CD4-positive, alpha-beta T cell treated with Interleukin-10 for 1 hour (primary cell): ENCODE measurements at places on chromosomes 5 and 9.
A peak's percentile ranks its signal among the peaks of the same experiment; 100 is the strongest.

GRCh38 chr9:90915693-90916092 lies 114.1 kb downstream of the SYK start:
- no peak for DNase-seq

DNA sequence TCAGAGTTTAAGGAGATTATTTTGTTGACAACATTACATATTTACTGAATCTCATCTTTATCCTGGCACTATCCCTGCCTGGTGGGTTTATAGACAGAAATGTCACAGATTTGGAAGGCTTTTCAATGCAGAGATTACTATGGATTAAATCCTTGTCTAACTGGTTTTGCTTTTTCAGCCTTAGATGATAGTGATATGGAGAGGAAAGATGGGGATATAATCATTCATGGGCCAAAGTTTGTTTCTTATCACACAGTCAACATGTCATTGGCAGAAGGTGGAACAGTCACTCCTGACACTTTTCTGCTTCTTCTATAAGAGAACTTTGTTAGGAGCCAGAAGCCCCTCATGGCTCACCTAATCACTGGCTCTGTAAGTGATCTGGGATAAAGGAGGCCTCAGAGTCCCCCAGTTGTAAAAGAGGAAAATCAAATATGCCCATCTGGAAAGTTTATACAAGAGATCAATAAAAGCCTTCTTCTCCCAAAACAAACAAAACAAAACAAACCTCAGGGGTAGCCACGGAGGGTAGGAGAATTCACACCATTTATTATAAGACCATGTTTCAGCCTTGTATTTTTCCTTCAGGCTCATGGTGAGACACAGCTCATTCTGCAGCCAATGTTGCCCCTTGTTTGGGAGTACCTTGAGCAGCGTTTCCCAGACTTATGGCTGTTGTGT lies 101.2 kb downstream of the PCSK1 start:
- DNase-seq = no peak

DNA sequence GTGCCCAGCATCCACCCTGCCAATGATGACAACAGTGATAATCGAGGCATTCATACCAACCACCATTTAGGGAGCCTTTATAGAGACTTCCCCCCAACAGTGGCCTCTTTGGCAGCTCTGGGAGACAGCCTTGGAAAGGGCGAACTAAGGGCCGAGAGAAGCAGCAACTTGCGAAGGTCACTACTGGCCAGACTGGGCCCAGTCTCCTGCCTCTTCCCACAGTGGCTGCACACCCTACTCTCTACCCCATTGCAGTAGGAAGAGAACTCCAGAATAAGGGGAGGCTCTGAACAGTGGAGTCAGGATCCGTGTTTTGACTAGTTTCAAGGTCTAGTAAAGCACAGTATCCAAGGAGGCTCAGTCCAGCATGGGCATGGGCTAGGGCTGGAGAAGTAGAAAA lies 5.3 kb downstream of the LHX6 start:
- no peak for DNase-seq

- DNase-seq = no peak
Observed at GRCh38 chr5:82796643-82797416, 280.4 kb downstream of the TMEM167A start.

- DNase-seq = no peak
Observed at GRCh38 chr5:168513861-168514428, 15.2 kb upstream of the FBLL1 start.

DNA sequence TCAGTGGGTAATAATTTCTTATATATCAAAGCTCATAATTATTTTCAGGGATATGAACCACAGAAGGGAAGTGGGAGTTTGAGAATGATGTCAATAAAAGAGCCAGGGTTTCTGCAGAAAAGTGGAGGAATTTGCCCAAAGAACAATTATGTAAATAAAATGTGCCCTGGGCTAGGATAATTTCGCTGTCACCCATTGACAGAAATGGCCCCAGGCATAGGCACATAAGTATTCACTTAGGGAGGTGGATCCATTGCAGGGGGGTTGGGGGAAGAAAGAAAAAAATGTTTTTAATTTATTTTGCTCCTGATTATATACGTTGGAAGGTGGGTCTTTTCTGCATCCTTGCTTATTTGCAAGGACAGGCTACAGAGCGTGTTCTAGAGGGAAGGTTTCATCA lies 135.1 kb upstream of the IRX2 start:
- no peak for DNase-seq

DNA sequence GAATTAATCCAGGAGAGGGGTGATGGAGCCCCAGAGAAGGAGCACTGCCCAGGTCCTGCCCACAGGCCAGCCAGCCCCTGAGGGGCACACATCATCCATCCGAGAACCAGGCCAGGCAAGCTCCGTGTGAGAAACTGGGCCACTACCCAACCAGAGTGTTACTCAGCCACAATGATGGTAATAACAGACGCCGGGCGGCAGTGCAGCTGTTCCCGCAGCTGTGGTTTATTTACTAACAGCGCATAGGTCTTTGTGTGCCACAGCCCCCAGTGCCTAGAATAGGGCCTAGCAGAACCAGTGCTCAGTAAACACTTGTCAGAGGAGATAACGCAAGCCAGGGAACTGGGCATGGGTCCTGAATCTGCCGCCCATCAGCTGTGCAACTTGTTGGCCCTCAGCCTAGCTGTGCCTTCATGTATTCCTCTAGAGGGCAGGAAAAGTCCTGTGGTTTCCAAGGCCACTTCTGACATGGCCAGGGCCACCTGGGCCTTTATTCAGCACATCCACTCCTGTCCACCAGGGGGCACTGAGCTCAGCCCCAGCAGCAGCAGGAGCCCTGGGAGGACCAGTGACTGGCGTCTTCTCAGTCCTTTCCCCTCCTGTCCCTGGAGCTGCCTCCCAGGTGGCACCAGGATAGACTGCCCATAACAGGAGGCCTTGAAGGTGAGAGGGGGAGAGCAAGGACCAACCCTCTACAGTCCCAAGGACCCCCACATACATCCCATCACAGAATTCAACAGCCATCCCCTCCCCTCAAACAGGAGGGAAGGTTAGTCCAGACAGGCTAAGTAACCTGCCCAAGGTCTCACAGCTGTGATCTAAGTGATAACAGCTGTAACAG lies 2.1 kb downstream of the MXD3 start:
- DNase-seq = peak; percentile 80

DNA sequence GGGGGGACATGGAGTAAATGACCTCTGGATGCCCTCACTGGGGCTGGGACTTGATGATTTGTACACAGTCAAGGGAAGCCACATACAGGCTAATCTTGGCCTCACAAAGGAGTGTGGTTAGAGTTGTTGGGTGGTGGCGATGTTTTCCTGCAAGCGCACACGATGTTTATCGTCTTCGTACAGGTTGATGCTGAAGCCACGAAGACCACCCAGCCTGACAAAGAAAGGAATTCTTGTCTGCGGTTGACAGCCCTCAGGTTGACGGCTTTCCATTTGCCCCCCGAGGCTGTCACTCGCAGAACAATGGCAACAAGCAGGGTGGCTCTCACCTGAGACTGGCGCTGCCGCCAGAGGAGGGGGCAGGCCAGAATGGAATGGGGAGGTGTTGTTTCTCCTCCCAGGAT lies 14.1 kb upstream of the XPA start:
- DNase-seq = no peak

GRCh38 chr5:140340605-140341121 lies 5.7 kb downstream of the HBEGF start:
- DNase-seq = no peak

DNA sequence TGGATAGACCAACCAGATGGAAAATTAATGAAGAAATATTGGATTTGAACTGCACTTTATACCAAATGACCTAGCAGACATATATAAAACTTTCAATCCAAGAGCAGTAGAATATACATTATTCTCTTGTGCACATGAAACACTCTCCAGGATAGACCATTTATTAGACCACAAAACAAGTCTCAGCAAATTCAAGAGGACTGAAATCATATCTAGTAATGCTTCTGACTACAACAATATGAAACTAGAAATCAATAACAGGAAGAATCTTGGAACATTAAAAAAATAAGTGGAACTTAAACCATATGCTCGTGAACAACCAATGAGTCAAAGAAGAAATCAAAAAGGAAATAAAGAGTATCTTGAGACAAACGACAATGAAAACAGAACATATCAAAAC lies 150.0 kb upstream of the CD180 start:
- DNase-seq = no peak

- no peak for DNase-seq
Observed at GRCh38 chr9:35691334-35691650, 1.6 kb upstream of the TPM2 start.

DNA sequence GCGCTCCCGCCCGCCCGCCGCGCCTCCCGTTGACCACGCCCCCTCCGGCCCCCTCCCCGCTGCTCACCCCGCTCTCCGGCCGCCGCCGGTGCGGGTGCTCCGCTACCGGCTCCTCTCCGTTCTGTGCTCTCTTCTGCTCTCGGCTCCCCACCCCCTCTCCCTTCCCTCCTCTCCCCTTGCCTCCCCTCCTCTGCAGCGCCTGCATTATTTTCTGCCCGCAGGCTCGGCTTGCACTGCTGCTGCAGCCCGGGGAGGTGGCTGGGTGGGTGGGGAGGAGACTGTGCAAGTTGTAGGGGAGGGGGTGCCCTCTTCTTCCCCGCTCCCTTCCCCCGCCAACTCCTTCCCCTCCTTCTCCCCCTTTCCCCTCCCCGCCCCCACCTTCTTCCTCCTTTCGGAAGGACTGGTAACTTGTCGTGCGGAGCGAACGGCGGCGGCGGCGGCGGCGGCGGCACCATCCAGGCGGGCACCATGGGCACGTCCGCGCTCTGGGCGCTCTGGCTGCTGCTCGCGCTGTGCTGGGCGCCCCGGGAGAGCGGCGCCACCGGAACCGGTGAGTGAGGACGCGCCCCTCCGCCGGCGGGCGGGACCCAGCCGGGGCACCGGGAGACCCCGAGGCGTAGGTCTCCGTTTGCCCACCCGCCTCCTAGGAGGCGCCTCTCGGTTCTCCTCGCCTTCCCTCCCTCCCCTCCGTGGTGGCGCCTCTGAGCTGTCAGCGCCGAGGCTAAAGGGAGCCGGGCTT lies at the start of gene VLDLR:
VLDLR (plus strand) TSS at position 66 of the 739 bp plus-strand sequence; CDS start at position 469, 403 bp downstream.
- peak; percentile 5 for DNase-seq

DNA sequence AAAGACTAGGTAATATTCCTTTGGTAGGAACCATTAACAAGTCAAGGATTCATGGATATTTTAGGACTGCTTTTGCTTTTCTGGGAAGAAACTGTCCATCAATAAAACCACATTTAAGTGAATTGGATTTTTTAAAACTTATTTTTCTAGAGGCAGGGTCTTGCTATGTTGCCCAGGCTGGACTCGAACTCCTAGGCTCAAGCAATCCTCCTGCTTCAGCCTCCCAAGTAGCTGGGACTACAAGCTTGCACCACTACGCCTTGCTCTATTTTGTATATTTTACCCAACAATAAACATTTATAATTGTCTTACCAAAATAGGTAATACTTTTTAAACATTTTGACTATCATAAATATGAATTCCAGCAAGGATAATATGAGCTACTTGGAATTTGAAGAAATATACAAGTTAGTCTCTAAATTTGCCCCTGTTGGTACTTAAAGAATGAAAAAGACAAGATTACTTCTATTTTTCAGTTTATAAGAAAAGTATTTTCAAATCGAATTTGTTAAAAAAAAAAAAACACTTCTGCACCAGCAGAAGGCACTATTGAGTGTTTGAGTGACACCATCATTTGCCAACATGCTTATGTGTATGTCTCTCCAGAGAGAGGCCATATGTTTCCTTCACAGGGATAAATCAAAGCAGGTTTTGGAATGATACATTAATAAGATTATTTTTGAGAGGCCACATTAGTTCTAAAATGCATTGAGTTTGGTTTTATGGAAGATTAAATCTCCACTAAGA lies 60.0 kb upstream of the CARTPT start:
- DNase-seq = no peak

GRCh38 chr9:92506184-92506857 lies 24.0 kb upstream of the ASPN start:
- no peak for DNase-seq

- DNase-seq = no peak
Observed at GRCh38 chr5:178349625-178350353, 117.2 kb upstream of the PHYKPL start.

- no peak for DNase-seq
Observed at GRCh38 chr9:137960496-137960895, 82.9 kb downstream of the CACNA1B start.

DNA sequence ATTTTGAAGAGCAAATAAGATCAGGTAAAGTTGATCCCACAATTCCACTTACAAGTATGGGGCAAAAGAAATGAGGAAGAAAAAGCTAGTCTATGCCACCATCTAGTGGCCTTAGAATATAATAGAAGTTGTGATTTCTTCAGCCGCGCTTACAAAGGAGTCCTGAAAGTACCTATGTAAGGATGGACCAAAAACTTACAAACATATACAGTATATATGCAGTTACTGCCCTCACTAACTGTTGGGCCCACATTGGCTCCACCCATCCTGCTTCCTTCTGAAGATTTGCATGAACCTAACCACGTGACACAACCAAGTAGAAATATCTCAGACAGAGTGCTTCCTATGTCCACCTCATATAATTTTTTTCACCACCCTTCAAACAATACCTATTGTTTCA lies 11.7 kb upstream of the OR13D1 start:
- peak; percentile 14 for DNase-seq

DNA sequence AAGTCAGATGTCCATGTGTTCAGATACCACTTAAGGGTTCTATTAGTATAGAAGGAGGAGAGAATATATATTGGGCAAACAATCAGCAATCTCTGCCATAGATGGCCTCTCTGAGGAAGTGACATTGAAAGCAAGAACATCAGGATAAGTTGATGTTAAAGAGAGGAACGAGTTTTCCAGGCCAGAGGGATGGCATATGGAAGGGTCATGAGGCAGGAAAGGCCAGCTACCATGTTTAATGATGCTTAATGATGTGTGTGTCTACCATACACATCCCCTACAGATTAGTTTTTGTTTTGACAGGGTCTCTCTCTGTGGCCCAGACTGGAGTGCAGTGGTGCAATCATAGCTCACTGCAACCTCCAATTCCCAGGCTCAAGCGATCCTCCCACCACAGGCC lies 63.0 kb downstream of the PTTG1 start:
- DNase-seq = no peak

DNA sequence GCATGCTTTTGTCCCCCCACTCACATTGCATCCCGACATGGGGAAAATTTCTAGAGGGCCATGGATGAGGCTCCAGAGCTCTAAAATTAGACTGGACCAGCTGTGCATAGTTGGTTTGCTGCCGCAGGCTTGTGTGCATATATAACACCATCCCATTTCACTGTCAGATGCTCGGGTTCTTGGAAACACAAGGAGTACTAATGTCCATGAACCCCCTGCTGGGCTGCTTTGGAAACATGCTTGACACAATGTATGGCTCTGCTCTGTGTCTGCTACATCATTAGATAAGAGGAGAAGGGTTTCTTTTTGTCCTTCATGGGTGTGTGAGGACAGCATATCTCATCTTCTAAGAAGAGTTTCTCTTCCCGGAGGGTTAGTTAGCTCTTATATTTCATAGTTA lies 292.1 kb upstream of the RORB start:
- no peak for DNase-seq

DNA sequence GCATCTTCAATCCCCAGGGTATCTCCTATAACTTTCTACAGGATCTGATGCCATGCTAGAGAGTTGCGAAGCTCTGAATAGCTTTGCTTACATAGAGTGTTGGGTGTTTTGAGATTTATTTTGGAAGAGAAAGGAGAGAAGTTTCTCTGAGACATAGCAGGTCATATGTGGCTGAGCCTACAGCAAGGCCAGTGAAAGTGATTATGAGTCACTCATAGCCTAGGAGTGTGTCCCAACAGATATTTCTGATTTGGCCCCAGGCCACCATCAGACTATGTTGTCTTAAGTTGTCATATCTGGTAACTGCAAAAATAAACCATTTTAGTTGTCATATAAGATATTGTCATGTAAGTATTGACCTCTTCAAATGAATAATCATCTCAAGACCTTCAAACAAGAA lies 132.0 kb upstream of the RAI14 start:
- no peak for DNase-seq

GRCh38 chr9:109408759-109409462 lies 88.1 kb upstream of the EPB41L4B start:
- no peak for DNase-seq

GRCh38 chr9:110048976-110049698 lies 158.8 kb downstream of the C9orf152 start:
- DNase-seq = peak; percentile 15
